ENCODE measurements at places on chromosomes 4 and X.

DNA sequence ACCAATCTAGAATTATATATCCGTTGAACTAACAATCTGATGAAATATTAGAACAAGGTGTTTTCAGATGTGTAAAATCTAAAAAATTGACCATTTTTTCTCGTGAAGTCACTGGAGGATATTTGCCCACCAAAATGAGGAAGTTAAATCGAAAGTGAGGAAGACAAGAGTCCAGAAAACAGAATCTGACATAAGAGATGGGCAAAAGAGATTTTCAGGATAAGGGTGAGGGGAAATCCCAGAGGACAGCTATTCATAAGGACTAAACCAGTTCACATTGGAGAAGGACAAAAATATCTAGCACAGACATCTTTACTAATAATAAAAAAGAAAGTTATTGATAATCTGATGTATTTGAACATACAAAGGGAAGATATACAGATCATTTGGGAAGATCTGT is 18.7 kb upstream of the ALG13 start:
- no peak for DNase-seq

DNA sequence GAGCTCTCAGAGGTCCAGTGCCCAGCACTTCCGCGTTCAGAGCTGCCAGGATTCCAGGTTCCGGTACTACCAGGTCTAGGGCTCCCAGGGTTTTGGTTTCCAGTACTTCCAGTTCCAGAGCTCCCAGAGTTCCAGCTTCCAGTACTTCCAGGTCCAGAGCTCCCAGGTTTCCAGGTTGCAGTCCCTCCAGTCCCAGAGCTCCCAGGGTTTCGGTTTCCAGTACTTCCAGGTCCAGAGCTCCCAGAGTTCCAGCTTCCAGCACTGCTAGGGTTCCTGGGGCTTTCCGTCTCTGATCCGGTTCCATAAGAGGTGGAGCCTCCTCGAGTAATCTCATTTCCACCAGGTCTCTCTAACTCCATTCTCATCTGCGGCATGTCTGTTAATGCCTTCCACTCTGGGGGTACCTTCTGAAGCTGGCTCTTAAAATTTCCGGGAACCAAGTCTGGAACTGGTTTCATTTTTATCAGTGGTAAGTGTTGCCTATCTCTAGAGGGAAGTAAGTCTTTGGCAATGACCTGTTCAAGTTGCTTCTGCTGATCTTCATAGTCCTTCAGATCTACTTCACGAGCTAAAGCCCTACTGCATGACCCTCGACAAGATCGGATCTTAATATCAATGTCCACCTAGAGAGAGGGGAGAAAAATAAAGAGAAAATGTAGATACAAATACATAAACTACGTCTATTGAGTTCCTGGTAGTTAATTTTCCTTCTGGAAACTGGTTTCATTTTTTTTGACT is 4.1 kb downstream of the FGA start:
- DNase-seq, result no peak

DNA sequence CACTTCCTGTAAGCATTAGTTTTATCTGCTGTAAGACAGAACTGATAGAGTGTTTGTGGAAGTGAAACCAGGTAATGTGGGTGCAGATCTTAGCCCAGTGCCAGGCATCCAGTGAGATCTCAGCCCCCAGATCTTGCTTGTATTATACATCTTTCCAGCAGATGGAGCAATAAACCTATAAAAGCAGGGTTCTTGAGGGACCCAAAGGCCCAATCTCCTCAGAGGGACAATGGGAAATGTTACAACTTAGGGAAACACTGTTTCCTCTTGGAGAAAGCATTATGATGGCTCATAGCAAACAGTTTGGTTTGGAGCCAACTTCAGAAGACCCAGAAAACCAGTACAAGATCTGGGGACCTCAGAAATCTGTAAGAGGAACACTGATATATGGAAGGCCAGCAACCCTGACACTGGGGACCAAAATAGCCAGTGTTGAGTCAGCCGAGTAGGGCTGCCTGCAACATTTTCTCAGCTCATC is 206.3 kb downstream of the SLC7A11 start:
- peak; percentile 71 for DNase-seq

GRCh38 chr4:87697272-87697671 is 47.2 kb downstream of the DMP1 start:
- no peak for DNase-seq

DNA sequence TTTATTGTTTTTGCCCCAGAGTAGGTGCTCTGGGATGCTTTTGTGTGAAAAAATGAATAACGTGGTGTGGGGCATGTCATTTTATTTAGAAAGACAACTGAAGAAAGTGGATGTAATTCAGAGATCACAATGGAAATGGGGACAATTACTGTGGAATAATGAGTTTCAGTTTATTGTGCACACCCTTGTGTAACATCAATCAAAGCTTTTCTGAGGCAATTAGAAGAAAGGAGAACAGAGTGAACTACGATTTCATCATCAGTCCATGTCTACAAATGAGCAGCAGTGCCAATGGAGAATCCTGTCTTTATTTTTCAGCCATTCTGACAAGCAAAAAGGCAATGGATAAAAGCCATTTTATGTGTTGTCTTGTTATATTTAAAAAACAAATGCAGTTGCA is 339.2 kb downstream of the TMA16 start:
- DNase-seq, result no peak

DNA sequence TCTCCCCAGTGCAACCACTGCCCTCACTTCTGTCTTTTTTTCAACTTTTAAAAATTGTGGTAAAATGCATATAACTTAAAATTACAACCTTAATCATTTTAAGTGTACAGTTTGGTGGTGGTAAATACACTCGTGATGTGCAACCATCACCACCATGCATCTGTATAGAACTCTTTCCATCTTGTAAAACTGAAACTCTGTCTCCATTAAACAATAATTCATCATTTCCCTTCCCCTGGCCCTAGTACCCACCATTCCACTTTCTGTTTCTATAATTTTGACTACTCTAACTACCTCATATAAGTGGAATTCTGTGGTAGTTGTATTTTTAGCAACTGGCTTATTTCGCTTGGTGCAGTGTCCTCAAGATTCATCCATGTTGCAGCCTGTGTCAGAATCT is 6.8 kb upstream of the CTBP1 start:
- DNase-seq, result no peak

GRCh38 chr4:15794905-15795304 is 16.8 kb downstream of the CD38 start:
- DNase-seq, result no peak

DNA sequence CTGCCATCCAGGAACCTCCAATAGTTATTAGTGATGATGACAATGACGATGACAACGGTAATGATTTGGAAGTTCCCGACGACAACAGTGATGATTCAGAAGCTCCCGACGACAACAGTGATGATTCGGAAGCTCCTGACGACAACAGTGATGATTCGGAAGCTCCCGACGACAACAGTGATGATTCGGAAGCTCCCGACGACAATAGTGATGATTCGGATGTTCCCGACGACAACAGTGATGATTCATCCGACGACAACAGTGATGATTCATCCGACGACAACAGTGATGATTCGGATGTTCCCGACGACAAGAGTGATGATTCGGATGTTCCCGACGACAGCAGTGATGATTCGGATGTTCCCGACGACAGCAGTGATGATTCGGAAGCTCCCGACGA is 14.7 kb downstream of the CXCR3 start:
- DNase-seq, result no peak

GRCh38 chrX:67787196-67787595 is 243.4 kb downstream of the AR start:
- no peak for DNase-seq

- no peak for DNase-seq
Measured at GRCh38 chr4:139813881-139814280, 148.3 kb downstream of the MGST2 start.

- DNase-seq, result peak; percentile 47
Measured at GRCh38 chr4:106358899-106359298, 9.7 kb downstream of the GIMD1 start.

DNA sequence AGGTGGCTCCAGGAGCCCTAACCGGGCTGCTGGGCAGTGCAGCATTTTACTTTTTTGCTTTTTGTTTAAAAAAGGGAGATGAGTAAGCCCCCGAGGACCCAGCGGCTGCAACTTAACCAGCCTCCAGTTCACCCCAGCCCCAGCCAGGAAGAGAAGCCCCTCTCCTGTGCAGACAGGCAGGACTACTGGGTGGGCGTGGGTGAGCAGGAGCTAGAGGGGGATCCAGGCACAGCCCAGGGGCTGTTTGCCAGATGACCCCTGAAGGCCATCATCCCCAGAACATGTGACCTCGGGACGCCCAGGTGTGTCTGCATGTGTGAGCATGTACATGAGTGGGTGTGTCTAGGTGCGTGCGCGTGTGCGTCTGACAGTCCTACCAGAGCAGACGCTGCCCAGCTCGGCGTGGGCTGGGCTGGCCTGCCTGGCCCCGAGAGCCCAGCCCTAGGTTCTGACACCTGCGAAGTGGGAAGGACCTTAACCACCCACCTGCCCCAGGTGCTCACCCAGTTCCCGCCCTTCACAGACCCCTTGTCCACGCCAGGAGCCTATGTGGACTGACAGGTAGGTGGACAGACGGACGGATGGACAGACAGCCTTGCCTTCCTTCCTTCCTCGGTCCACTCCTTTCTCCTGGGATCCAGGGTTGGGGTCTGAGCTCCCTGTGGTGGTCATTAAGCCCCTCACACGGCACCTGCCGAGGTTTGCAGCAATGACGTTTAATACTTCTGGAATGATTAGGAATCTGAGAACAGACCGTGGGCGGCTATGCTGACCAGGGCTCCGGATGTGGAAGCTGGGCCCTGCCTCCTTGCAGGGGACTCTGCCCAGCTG is 7.8 kb upstream of the HAUS3 start:
- peak; percentile 30 for DNase-seq

DNA sequence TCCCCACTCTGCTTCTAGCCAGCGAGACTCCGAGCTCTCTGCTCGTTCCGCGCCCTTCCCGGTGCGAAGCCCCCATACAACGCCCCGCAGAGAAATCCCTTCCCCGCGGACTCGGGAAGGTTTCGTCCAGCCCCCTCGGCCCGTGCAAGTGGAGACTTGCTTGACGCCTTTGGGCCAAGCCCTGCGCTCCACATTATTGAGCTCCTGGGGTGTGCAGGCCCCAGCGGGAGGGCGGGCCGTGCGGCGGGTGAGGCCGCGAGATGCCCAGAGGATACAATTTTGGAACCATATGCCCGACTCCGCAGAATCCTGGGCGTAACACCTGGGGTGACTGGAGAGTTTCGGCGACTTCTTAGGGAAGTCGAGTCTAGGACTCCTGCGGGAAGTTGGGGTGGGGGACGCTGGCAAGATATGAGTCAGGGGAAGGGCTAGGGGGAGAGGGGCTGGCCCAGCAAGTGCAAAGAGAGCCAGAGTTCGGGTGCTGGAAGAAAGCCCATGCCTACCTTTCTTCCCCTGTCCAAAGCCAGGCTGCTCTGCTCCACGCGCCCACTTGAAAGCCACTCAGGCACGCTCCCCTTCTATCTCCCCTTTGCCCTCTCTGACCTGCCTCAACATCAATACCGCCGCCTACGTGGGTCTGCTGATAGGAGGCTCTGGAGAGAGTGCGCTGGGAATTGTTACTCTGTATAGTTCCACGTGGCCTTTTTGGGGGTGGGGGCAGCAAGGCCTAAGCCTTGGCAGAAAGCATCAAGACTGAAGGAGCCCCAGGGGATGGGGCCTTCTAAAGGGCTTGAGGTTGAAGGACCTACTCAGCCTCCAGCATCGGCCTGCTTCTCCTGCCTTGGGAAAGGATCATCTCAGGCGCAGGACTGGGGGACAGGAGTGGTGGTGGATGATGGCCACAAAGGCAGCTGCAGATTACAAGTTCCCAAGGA is 1.2 kb upstream of the ELF4 start:
- DNase-seq, result peak; percentile 79

DNA sequence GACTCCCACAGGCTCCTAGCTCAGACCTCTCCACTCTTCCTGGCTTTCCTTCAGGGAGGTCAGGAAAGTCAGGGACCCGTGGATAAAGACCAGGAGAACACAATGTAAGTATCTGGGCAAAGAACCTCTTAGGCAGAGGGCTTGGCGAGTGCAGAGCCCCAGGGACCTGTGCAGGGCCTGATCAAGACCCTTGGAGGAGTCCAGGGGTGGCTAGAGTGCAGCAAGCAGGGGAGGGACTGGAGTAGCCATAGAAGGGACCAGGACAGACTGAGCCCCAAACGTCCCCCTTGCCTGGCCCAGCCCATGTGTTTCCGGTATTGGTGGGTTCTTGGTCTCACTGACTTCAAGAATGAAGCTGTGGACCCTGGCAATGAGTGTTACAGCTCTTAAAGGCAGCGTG is 5.9 kb upstream of the TNIP2 start:
- no peak for DNase-seq

DNA sequence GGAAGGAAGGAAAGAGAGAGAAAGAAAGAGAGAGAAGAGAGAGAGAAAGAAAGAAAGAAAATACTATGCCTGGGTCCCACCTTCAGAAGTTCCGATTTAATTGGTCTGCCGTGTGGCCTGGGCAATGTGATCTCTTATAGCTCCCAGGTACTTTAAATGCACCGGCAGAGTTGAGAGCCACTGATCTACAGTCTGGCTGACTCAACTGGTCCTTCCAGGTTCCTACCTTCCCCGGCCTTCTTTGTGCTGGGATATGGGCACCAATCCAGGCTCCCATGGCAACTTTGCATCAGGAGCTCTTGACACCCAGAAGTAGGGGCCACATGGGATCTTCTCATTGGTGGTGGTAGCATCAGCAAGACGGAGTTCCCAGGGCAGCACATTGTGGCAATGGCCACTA is 186.5 kb upstream of the ATP6AP2 start:
- DNase-seq, result no peak

DNA sequence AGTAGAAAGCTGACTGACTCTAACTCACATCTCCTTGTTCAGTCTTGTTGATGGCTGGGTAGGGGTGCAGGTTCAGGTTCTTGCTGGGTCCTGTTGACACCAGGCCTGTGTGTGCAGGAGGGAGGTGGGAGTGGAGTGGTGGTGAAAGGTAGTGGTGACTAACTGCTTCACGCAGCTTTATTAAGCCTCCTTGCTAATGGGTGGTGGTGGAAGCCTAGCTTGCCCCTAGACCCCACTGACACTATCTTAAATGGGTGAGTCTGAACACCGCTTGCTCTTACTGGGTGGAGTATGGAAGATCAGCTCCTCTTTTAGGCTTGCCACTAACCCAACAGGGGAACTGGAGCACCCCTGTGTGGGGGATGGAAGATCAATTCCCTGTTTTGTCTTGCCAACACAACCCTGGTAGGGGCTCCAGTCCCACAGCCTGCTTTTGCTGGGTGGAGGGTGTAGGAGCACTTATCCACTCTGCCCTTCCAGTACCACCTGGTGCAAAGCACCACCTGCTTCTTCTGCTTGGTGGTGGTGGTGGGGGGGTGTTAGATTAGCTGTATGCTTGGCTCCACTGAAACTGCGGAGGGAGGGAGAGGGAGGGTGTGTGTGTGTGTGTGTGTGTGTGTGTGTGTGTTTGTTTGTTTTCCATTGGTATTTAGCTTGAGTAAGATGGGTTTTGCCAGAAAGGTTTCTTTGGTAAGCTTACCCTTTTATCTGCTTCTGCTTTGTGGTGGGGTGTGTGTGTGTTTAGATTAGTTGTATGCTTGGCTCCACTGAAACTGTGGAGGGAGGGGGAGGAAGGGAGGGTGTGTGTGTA is 25.6 kb downstream of the KDM6A start:
- peak; percentile 76 for DNase-seq

GRCh38 chrX:130173190-130173895 is 1.6 kb downstream of the RAB33A start:
- peak; percentile 4 for DNase-seq

Data from epithelial cell of esophagus (primary cell).